Central memory CD4-positive, alpha-beta T cell (primary cell): ENCODE measurements at places on chromosomes 2 and 18.

- peak; percentile 85 for DNase-seq
Measured at GRCh38 chr18:77071711-77072292, 60.8 kb downstream of the MBP start.

- no peak for DNase-seq
Measured at GRCh38 chr2:105824446-105824845, 79.7 kb downstream of the NCK2 start.

- no peak for DNase-seq
Measured at GRCh38 chr2:200810252-200810997, 1.3 kb upstream of the BZW1 start.

DNA sequence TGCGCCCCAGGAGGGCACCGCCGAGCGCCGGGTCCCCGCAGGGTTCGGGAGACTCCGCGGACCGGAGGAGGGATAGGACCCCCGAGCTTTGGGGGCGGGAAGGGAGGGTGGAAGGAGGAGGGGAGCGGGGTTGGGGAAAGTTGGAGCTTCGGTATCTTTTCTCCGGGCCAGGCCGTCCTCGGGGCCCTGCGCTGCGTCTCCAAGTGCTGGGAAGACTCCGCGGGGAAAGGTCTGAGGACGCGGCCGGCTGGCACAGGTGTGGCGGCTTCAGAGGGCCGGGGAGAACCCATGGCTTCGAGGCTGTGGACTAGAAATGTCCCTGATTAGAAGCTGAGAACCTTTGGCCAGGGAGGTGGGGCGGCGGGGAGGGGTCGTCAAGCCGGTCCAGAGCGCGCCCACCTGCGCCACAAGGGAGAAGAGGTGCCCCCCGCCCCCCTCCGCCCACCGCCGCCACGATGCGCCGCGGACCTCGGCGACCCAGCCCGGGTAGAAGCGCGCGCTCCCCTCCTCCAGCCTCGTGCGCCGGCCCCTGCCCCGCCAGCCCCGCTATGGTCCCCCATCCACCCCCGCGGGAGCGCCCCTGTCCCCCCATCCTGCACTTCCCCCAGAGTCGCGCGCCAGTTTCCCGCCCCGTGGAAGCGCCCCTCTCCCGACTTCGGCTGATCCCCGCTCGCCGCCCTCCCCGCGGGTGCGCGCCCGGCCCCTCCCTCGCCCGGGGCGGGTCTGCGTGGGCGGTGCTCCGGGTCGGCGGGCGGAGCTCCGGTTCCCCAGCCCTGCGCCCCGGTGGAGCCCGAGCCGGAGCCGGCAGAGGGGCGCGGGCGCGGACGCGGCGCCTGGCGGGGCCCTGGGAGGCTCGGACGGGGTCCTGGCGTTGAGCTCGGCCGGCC, at the start of gene SNTG2:
TSS of gene SNTG2 (plus strand) at position 770 of the 887 bp plus-strand sequence. CDS start 148 bp downstream, outside the sequence.
- peak; percentile 22 for DNase-seq

DNA sequence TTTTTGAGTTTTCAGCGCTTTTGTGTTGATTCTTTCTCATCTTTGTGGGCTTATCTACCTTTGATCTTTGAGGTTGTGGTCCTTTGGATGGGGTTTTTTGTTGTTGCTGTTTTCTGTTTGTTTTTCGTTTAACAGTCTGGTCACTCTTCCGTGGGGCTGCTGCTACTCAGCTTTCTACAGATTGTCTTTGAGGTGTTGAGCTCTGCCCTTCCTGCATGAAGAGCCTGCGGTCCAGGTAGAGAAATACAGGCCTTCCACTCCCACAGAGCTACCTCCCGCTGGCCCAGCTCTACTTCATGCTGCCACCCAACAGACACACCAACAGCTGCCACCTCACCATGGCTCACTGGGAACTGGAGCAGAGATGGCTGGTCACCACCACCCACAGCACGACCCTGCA, 61.7 kb upstream of the RNU4ATAC start:
- no peak for DNase-seq

DNA sequence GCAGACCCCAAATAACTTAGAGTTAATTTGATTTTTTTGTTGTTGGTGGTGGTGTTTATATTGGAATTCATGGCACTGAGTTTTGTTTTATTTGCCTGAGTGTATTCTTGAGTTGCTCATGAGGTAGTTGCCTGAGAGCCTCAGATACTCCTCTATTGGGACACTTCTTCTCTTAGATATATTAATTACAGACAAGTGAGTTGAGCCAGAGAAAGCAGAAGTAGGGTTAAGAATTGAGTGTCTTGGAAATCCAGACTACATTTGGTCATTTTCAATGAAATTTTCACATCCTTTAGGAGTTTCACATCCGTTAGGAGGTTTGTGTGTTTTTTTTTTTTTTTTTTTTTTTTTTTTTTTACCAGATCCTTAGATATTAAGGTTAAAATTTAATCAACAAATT, 29.0 kb downstream of the FMNL2 start:
- DNase-seq: no peak

DNA sequence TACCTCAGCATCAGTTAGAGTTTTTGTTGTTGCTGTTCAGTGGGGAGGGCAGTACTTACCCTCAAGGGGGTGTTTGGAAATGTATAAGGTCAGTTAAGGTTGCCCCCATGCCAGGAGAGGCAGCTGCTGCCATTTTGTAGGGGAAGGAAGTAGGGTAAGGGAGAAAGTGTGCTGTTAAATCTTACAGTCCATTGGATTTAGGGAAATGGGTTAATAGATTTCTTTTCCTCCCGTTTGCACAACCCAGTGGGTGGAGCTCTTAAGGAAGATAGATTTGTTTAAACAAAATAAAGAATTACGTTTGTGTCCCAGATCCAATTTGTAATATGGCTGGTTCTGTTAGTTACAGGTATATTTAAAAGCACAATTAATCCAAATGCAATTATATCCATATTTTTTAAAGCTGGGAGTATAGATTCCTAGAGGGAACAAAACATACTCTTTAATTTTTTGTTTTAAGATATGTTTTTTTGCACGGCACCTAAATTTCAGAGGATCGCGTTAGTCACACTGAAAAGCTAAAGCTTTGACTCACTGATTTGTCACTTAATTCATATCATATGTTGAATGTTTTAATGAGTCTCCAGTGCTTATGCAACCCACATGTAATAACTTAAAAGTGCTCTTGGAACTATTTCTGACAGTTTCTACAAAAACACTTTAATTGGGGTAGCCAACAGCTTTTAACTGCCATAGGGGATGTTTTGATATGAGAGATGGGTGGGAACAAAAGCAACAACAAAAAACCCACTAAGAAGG, 9.0 kb upstream of the CWC22 start:
- no peak for DNase-seq

- DNase-seq: no peak
Measured at GRCh38 chr2:235523021-235523420, 29.2 kb downstream of the AGAP1 start.

- DNase-seq: no peak
Measured at GRCh38 chr2:217707131-217707611, 295.6 kb downstream of the TNS1 start.

GRCh38 chr2:218003281-218003944, 618 bp upstream of the TNS1 start:
- no peak for DNase-seq

- DNase-seq: no peak
Measured at GRCh38 chr2:105682401-105682800, 62.3 kb upstream of the NCK2 start.

DNA sequence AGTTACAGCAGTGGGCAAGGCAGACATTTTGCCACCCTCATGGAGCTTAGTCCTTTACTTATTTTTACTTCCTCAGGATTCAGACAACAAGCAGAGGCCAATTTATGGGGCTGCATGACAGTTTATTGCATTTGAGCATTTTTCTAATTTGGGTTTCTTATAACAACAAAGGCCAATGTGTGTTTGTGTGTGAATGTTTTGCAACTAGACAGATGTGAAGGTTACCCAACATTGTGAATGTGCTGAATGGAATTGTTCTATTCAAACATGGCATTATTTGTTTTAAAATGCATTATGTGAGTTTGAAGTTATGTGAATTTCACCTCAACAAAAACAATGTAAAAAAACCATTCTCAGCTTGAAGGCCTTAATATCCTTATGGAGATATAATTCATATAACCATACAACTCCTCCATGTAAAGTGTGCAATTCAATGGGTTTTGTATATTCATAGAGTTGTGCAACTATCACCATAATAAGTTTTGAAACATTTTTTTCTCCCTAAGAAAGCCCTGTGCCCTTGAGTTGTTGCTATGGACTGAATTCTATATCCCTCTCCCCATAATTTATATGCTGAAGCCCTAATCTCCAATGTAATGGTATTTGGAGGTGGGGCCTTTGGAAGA, 57.3 kb downstream of the CCDC195 start:
- DNase-seq: no peak

- no peak for DNase-seq
Measured at GRCh38 chr18:63206433-63207142, 113.0 kb downstream of the BCL2 start.

DNA sequence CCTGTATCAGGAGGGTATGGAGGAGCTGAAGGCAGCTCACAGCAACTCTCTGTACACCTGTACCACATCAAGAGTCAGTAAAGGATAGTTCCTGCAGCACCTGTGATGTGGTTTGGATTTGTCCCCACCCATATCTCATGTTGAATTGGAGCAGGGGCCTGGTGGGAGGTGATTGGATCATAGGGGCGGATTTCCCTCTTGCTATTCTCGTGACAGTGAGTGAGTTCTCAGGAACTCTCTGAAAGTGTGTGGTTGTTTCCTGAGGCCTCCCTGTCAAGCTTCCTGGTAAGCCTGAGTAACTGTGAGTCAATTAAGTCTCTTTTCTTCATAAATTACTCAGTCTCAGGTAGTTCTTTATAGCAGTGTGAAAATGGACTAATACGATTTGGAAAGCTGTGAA, 28.9 kb downstream of the OSBPL1A start:
- no peak for DNase-seq

DNA sequence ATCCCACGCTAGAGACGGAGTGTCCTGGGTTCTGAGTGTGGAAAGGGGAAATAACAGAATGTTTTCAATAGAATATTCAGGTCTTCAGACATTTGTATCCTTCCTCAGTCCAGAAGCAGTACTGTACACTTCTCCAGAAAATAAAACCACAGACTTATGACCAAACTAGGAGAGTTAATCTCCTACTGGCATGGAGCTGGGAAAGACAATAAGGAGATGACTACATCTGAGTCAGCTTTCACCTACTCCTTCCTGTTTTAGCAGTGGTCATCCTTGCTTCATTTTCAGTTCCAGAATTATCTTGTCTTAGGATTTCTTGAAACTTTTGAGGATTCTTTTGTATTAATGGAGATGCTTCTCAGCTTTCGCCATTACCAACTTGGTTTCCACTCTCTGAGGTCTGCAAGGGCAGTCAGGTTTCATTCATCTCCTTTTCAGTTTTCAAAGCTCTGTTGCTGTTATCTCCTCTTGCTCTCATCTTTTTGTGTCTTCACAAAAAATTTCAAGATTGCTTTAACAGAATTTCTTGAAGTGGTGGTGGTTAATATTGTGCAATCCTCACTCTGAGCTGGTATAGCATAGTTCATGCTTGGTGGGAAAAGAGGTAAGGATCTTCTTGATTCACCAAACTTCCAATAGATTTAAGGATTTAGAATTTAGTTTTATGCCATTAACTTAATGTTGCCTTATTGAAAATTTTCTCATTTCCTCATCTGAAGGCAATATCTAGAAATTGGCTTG, 23.7 kb upstream of the NR4A2 start:
- DNase-seq: no peak

DNA sequence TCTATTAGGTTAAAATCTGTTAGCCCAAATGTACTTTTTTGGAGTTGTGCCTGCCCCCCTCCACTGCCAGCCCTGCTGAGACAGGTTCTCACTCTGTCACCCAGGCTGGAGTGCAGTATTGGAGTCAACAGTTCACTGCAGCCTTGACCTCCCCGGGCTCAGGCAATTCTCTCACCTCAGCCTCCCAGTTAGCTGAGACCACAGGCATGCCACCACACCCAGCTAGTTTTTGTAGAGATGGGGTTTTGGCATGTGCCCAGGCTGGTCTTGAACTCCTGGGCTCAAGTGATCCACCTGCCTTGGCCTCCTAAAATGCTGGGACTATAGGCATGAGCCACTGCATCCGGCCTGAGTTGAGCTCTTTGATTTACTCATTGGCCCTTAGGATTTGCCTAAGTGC, 110.7 kb downstream of the ICA1L start:
- no peak for DNase-seq

DNA sequence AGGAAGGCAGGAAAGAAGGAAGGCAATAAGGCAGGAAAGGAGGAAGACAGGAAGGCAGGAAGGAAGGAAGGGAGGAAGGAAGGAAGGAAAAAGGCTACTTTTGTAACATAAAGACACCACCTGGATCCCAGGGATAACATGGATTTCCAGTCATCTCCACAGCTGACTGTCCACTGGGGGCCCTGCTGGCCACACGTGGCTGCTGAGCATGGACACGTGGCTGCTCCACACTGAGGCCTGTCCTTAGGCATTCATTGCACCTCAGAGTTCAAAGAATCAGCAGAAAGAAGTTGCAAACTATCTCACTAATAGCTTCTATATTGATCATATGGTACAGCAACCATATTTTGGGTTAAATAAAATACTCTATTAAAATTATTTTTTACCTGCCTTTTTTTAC, 130.2 kb upstream of the SALL3 start:
- DNase-seq: no peak

DNA sequence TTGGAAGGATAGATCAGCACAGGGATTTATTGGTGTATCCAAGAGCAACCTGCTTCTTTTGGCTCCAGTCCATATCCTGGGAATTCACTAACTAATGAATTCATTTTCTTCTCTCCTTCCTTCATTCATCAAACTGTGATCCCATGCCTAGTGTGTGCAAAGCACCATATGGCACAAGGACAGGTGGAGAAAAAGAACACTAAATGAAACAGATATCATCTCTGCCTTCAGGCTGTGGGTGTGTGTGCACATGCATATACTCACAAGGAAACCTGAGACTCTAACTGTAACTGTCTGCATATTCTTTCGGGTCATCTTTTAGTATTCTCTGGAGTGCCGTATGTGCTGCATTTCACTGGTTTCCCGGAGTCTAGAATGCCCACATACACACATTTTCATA, 20.2 kb downstream of the TNP1 start:
- no peak for DNase-seq

DNA sequence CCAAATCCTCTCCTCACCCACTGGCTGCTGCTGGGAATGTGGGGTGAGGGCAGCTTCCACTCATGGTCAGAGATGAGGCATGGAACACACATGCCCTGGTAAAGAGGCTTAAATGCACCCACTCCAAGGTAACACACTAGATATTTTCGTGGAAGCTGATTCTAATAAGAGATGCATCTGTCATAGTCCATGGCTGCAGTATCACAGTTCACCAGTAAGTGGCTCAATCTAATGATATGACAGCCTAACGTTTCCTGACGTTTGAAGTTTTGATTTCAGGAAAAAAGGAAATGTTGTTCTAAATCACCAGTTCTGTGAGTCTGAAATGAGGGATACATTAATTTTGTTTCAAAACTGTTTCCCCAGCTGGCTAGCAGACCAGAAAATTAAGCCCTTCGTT, 38.2 kb downstream of the LCT start:
- DNase-seq: no peak

DNA sequence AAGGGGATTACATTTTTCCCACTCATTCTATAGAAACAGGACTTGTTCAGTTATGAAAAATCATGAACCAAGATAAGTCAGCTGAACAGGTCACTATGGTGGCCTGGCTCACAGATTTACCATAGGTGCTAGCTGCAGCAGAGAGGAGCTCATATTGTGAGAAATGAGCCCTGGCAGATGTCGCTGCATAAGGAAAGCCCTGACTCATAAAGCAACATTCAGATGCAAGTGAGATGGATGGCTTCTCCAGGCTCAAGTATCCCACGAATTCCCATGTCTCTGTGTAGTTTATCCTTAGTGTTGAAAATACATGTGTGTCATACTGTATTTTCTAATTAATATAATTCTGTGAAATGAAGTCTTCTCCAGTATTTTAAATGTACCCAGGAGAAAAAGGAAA, 115.0 kb upstream of the LHCGR start:
- no peak for DNase-seq

GRCh38 chr18:68102117-68102516, 585.6 kb upstream of the DSEL start:
- no peak for DNase-seq
